ENCODE measurements at places on chromosomes 5 and 9.

- DNase-seq, result peak; percentile 49
Observed at GRCh38 chr5:143051244-143052058, 281.3 kb downstream of the ARHGAP26 start.

GRCh38 chr9:134299883-134300282 lies 26.4 kb upstream of the RXRA start:
- DNase-seq, result peak; percentile 25

GRCh38 chr9:137545123-137545522 lies 5.1 kb downstream of the PNPLA7 start:
- DNase-seq, result peak; percentile 16

- no peak for DNase-seq
Observed at GRCh38 chr5:100188339-100188738, 346.8 kb upstream of the FAM174A start.

DNA sequence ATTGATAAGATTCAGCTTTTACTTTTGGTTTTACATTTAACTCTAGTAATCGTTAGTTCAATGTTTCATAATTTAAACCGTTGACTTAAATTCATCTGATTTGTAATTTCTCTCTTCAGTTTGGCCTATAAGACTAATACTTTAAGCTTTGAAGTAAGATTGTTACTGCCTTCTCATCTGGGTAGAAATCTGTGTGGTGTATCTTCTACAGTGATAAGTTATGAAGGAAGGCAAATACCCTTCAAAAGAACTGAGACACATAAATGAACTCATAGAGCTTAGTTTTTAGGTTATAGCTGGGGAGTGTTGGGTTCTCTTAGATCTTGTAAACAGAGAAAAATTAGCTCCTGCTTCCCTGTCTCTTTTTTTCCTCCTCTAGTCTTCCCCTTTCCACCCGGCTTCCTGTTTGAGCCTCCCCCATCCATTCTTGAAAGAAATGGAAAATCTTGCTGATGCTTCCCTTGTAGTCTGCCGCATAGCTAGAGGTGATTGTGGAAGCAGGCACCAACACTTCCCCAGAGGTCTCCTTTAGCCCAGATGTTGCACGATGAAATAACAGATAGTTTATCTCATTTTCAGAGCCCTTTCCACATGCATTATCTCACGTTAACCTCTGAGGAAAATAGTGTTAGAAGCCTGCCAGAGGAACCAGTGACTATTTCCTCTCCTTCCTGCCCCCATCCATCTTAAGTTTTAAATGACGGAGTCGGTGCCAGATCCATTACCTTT lies 2.0 kb upstream of the F2RL2 start:
- no peak for DNase-seq

- no peak for DNase-seq
Observed at GRCh38 chr5:55923177-55923771, 71.5 kb downstream of the IL6ST start.

- DNase-seq, result no peak
Observed at GRCh38 chr9:92664394-92665152, 5.4 kb downstream of the IPPK start.

DNA sequence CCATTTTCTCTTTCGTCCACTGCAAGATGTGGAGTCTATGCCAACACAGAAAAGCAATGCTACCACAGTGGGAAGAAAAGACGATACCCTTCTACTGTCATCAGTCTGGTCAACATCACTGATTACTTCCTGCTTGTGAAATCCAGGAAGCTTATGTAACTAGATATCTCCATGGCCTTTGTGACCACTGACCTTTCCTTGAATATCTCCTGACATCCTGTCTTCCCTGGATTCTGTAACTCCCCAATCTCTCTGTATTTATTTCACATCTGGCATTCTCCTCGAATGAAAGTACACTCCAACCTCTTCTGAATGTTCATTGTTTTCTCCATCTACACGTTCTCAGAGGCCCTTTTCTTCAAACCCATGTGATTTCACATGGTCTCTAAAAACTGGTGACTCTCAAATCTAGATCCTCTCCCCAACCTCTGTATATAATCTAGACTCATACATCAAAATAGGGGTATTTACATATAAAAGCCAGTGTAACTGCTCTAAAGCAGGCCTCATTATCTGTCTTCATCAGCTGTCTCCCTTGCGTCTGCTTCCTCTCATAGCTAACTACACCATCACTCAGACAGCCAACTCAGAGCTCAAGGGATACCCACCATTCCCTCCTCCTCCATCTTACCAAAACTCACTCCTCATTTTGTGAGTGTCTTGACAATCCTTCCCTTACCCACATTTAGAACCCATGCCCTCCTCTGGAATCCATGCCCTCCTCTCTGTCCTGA lies 156.8 kb downstream of the SEMA5A start:
- no peak for DNase-seq

GRCh38 chr9:35096035-35096849 lies at the start of gene PIGO:
PIGO (minus strand) TSS chr9:35096591; CDS start chr9:35095565, 1,026 bp downstream.
- peak; percentile 88 for DNase-seq

- DNase-seq, result no peak
Observed at GRCh38 chr5:179621551-179622214, 1.8 kb downstream of the HNRNPH1 start.

DNA sequence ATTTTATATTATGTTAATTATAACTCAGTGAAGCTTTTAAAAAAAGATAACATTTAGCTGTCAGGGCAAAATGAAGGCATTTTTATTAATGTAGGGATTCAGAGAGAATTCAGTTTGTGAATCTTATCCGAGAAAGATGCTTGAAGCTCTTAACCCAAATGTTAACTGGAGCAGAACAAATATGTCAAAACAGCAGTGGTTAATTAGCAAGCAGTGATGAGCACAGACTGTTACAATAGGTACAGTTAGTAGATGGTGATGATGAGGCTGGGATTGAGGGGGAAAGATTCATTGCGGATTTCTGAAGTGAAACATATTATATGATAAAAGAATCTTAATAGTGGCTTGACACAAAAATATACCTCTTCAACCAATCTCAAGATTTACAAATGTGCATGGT lies 356.7 kb downstream of the DIRAS2 start:
- DNase-seq, result no peak

DNA sequence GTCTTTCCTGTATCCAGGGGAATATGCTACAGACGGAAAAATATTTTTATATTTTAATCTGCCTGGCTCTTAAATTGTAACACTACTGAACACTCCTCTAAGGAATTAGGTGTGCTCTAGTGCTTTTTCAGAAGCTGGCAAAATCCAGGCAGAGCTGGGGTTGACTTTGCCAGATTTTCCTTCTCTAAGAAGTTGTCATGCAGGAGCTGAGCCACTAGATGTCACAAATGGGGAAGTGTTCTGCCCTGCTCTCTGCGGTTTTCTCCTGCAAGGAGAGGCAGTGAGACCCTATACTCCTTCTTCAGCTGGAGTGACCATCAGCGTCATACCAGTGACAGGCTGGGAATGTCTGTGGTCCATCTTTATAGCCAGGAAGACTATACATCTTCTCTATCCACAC lies 112.5 kb downstream of the HAPLN1 start:
- DNase-seq, result peak; percentile 58
